GM13977 (cell line): ENCODE measurements at places on chromosomes 6 and 20.

DNA sequence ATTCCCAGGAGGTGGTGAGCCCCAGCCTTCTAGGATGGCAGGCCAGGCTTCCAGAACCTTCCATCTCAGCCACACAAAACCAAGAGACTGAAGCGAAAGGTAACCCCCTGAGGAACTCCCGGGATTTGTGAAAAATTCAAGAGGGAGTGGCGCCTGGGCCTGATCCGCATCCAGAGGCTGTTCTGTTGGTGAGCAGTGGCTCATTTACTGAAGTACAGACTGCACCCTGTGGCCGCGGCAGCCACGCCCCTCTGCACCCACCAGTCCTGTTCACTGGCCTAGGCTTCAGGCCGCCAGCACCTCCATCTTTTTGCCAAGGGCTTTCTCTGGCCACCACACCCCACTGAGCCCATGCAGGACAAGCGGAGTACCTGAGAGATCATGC, 79.1 kb upstream of the PTPN1 start:
- no peak for DNase-seq

- DNase-seq: no peak
Observed at GRCh38 chr6:138795809-138796603, at the start of gene ECT2L. ECT2L (plus strand) TSS chr6:138796087; CDS start chr6:138813275, 17,188 bp downstream.

DNA sequence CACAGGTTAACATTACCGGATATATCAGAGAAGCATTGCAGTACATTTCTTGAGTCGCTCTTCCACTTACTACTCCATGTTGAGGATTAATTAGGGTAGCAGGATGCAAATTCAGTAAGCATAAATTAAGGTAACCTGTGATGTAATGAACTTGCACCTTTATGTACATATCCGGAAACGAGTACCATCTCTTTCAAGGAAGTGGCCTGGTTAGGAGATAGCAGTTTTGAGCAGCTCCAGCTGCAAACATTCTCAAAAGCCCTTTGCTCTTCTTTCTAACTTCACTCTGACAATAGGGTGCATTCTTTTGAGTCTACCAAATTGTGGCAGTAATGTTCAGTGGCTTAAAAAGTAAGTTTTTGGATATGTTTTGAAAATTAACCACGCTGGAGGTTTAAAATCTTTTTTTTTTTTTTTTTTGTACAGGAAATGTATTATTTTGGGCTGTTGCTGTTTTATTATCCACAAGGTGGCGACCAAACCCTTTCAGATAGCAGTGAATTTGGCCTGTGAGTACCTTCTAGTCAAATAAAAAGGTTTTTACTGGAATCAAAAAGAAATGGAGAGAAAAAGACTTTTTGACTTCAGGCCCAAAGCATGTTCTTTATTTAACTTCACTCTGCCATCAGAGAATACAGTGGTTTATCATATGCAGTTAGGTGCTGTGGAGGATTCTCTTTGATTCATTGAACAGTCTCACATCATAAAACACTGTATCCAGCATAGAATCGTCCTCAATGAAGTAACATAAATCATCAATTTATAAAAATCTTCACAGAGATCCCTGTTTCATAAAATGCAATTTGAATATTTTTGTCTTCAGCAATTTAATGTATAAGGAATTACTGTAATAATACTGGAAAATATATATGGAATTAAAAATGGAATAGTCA, 8.9 kb downstream of the FAM217B start:
- DNase-seq: no peak

DNA sequence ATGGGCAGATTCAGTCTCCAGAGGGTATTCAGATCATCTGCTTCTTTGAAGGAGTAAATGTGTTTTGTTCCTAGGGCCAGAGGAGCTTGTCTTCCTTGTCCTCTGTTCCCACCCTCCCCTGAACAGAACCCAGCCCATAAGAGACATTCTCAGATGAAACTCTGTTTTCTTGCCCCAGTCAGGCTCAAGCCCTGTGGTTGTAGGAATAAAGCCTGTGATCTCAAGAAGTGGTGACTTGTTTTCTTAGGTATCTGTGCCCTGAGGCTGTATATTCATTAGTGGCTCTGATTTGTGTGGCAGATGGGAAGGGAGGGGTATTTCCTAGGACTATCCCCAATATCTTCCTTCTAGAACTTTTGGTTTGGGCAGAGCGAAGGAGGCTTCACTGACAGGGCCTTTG, 27.9 kb downstream of the GSS start:
- no peak for DNase-seq

DNA sequence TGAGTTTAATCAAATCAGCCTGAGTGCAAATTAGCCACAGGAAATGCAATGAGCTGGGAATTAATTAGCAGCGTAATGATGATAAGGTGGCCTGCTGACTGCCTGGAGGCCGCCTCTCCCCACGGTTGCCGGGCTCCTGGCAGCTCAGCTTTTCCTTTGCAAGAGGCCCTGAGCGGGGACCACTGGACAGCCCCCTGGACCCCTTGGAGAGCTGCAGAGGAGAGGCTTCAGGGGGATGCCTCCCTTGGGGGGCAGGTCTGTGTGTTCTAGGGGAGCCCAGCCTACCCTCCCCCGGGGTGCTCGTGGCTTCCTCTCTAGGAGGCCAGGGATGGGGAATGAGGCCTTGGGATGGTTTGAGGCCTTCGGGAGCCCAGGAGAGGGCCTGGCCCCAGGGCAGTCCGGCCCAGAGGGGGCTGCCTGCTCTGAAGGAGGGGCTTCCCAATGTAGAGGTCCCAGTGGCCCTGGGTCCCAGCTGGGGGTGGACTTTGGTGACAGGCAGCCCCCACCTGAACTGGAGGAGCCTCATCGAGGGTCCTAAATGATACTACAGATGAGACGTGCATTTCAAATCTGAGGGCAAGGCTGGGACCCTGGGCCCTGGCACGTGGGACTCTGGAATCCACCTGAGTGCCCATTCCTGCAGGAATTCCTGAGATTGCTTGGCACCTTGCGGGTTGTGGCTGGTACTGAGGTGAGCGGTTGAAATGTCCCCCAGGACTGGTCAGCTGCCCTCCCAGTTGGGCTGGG, 66.4 kb upstream of the BHLHE23 start:
- DNase-seq: no peak

- DNase-seq: no peak
Observed at GRCh38 chr20:460180-460579, 2.2 kb downstream of the TBC1D20 start.

DNA sequence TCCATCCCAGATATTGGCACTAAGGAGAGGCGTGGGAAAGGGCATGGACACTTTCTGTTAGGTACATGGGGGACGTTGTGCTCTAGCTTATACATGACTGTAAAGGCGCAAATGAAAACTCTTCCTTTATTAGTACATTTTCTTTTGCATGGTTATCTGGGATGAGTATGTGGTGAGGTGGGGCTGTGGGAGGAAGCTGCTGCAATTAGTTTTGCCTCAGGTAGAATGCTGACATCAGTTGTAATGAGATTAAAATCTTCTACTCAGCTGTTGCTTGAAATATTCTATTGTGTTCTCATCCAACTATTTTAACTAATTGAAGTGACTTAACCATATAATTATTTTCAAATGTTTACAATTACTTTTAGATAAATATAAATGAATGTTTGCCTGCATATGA, 218.3 kb upstream of the FLRT3 start:
- no peak for DNase-seq

GRCh38 chr6:35318196-35319171, 20.9 kb downstream of the DEF6 start:
- no peak for DNase-seq

GRCh38 chr20:19761326-19761725, 3.3 kb downstream of the RIN2 start:
- no peak for DNase-seq

DNA sequence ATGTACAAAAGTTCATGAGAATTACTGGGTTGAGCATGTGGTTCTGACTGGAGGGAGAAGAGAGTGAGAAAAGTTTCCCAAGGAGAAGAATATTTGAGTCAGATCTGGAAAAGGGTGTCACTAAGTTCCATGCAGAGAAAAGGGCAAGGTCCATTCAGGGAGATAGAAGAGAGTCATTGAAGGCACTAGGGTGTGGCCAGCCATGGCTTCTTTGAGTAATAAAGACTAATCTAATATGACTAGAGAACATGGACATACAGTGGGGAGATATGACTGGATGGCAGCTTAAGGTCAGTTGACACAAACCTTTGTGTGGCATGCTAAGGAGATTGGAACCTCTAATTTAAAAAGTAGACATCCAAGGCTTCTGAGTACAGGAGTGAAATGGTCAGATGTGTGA, 10.7 kb upstream of the SLC17A4 start:
- DNase-seq: no peak

GRCh38 chr6:73514746-73515110, 6.1 kb downstream of the EEF1A1 start:
- no peak for DNase-seq

GRCh38 chr6:55758156-55758937, 117.0 kb downstream of the BMP5 start:
- no peak for DNase-seq

- no peak for DNase-seq
Observed at GRCh38 chr6:42225029-42225339, 7.3 kb upstream of the MRPS10 start.

DNA sequence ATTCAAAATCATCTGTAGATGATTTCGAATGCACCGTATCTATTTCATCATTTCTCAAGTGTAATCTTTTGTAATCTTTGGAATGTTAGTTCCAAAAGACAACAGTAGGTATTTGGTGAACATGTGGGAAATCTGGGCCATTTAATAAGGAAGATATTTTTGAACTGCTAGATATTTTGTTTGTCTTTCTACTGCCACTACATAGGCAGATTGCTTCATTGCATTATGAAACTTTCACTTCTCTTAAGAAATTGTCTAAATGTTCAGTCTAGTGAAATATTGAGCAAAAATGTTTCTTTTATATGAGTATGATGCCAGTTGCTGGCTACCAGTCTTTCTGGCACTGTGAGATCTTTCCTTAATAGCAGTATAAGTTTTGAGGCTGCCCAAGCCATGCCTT, 527.8 kb upstream of the RNF217 start:
- no peak for DNase-seq

DNA sequence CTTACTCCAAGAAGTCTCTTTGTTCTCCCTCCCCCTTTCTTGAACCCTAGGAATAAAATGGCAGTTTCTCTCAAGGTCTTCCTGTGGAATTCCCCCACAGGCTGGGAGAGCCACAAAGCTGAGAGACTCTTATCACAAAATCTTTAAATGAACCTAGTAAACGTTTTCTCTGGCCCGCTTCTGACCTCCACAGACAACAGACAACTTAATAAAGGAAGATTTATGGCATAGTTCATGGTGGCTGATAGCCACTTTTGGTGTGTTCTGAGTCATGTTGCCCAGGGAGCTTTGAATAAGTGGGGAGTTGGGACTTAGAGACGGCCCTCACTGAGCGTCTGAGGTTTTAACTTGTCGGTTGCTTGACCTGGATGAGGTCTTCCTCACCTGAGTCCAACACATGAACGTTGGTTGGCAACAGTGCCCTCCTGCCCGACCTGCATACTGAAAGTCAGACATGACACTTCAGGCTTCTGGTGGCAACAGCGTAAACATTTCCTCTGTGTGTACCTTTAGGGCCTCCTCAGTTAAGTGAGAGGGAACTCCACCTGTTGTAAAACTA, 124.1 kb downstream of the FOXO3 start:
- DNase-seq: no peak

GRCh38 chr6:423799-424345, 32.3 kb downstream of the IRF4 start:
- DNase-seq: no peak

DNA sequence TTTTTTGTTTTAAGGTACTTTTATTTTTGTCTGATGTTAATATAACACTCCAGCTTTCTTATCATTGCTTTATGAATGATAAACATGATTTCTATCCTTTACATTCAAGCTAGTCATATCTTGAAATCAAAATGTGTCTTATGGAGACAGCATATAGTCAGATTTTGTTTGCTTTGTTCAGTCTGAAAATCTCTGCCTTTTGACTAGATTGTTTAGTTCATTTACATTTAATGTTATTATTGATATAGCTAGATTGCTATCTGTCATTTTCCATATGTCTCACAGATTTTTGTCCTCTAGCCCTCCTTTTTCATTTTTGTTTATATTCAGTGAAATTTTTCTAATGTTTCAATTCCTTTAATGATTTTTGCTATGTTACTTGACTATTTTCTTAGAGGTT, 332.8 kb downstream of the SMOC2 start:
- DNase-seq: no peak

GRCh38 chr6:156912431-156912830, 135.3 kb downstream of the ARID1B start:
- no peak for DNase-seq

GRCh38 chr6:77011929-77012545, 451.3 kb downstream of the HTR1B start:
- DNase-seq: no peak

DNA sequence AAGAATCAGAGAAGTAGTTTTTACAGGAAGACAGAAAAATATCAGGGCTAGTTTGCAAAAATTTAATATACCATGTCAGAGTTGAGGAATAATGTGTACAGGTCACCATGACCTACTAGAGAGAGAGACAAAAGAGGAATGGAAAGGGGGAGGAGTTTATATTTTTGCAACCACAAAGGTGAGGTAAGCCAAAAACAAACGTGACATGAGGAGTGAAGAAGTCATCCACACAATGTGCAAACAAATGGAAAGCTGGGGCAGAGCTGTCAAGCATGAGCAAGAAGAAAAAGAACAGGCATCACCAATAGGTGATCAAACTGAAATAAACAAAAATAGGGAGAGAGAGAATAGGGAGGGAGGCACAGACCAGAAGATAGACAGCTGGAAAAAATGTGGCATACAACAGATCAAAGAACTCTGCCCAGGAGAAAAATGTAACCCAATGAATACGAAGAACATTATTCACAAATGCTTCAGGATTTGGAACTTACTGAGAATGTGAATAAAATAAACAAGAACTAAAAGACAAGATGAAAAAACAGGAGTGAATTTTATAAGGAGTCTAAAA, 15.5 kb downstream of the RARS2 start:
- DNase-seq: no peak

DNA sequence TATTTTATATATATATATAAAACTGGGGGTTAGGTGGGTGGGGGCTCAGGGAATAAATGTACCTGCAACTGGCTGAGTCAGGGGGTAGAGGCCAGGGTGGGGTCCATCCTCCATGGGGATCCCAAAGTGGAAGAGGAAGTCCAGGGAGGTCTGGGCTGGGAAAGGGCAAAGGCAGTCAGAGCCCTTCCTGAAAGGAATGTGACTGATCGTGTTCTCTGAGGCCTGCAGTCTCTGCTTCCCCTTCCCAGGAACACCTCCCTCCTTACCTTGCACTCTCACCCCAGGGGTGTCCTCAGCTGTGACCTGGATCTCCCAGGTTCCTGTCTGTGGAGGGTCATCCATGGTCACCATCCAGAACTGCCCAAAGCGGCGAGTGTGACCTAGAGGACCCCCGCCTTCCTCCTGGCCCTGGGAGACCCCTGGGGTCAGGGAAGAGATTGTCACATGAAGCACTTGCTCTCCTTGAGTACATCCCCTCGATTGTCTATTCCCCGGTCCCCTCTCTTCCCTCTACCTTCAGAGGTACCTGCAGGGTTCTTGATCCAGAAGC, 4.7 kb downstream of the SAPCD1 start:
- DNase-seq: no peak
